NCI-H1436 treated with DMSO at 0.1 percent for 48 hours (cell line): ENCODE measurements at places on chromosomes 2 and 18.

GRCh38 chr2:25310965-25311864, 30.5 kb downstream of the DNMT3A start:
- DNase-seq = no peak

DNA sequence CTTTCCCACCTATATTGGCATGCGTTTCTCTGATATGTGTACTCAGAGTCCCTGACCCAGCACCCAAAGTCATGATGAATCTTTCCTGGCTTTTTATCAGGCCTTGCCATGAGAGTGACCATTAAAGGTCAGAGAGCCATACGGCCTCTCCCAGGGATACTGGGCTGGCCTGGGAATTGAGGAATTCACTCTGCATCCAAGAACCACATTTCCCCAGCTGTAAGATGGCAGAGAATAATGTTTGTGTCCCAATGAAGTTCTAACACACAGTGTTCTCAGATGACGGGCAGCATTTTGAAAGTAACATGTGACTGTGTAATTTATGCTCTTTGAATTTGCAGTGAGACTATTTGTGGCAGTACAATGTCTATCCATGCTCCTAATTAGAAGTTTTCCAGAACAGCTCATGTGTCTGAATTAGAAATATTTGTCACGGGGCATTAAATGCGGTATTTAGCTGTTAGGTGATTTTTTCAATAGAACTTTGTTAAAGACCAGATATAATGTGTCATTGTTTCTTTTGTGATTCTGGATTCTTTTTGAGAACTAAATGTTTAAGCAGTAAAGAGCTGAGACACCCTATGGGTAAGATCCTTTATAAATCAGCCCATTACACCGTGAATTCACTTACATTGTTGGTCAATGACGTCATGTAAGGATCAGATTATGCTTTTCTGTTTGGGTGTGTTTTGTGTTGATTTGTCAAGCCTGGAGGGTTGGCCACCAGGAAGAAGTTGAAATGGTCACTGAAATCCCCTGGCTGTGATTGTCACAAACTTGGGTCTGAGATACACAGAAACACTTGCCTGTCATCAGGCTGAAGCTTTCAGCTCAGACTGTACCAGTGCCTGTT, 7.3 kb upstream of the SLC3A1 start:
- DNase-seq = no peak

DNA sequence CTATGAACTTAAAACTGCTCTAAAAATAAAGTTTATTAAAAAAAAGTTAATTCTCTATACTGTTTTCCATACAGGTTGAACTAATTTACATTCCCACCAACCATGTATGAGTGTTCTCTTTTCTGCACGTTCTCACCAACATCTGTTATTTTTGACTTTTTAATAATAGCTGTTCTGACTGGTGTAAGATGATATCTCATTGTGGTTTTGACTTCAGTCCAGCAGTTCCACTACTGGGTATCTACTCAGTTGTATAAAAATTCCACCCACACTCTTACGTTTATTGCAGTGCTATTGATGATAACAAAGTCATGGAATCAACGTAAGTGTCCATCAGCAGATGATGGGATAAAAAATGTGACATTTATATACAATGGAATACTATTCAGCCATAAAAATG, 33.7 kb downstream of the SPAG16 start:
- no peak for DNase-seq

DNA sequence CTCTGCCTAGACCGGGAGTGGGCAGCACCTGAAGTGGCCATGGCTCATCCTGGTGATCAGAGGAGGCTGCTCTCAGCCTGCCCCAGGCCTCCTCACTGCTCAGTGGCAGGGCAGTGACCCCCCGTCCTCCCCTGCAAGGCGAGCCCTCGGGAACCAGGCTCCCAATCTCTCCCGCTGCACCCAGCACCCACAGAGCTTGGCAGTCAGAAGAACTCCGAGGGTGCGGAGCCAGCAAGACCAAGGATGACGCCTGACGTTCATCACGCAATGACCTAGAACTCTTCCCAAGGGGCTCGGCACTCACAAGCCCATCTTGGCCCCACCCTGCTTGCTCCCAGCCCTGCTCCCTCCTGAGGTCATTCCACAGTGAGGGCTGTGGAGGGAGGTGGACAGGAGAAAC, 189.8 kb upstream of the SALL3 start:
- DNase-seq = no peak

DNA sequence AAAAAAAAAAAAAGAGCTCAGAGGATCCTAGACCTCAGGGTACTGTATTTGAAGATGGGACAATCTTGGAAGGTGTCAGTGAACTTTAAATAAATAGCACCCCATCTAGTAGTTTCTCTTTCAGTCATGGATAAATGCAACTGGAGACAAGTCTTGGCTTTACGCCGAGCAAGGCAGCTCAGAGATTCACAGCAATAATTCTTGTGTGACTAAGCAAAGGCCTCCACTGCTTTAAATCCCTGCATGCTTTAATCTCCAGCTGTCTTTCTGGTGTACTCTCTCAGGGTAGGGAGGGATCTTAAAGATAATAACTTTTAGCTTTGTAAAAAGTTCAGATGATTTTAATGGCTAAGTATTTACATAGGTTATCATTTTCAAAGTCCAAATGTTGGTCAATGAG, 36.3 kb downstream of the NRXN1 start:
- no peak for DNase-seq

GRCh38 chr18:59249199-59249774, 24.0 kb downstream of the RAX start:
- DNase-seq = no peak

DNA sequence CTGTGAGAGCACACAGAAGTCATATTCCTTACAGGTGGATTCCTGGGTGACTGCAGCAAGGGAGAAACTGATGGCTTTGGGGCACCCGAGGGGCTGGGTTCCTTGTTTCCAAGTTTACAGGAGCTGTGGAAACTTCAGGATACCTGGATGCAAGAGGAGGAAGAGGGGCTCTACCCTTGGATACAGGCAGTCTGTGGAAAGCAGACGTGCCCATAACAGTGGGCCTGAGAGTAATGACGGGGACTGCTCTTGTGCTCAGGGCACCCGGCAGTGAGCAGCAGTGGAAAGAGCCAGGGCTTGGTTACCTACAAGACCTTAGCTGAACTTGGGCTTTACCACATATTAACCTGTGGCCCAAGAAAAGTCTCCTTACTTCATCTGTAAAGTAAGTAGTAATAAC, 102.2 kb upstream of the TGFA start:
- no peak for DNase-seq

GRCh38 chr18:48711651-48712486, 173.0 kb downstream of the CTIF start:
- DNase-seq = no peak

DNA sequence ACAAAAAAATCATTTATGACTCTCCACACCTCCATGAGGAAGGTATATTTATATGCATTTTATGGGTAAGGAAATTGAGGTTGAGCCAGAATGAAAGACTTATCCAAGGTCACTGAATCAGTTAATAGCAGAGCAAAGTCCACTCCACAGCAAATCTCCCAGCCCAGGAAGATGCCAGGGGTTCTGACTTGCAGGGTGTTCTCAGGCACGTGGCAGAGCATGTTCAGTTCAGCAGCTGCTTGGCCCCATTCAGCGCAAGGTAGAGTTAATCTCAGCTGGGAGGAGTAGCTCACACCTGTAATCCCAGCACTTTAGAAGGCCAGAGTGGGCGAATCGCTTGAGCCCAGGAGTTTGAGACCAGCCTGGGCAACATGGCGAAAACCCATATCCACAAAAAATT, 17.8 kb upstream of the DGKD start:
- DNase-seq = no peak

GRCh38 chr18:59927246-59927825, 27.5 kb downstream of the PMAIP1 start:
- no peak for DNase-seq

- no peak for DNase-seq
These were observed 171.4 kb upstream of the ALPP start for GRCh38 chr2:232207174-232207573.

- DNase-seq = no peak
These were observed 13.5 kb upstream of the VIT start for GRCh38 chr2:36683002-36683401.
